ENCODE measurements at places on chromosomes 4 and X.
A peak's percentile ranks its signal among the peaks of the same experiment; 100 is the strongest.

DNA sequence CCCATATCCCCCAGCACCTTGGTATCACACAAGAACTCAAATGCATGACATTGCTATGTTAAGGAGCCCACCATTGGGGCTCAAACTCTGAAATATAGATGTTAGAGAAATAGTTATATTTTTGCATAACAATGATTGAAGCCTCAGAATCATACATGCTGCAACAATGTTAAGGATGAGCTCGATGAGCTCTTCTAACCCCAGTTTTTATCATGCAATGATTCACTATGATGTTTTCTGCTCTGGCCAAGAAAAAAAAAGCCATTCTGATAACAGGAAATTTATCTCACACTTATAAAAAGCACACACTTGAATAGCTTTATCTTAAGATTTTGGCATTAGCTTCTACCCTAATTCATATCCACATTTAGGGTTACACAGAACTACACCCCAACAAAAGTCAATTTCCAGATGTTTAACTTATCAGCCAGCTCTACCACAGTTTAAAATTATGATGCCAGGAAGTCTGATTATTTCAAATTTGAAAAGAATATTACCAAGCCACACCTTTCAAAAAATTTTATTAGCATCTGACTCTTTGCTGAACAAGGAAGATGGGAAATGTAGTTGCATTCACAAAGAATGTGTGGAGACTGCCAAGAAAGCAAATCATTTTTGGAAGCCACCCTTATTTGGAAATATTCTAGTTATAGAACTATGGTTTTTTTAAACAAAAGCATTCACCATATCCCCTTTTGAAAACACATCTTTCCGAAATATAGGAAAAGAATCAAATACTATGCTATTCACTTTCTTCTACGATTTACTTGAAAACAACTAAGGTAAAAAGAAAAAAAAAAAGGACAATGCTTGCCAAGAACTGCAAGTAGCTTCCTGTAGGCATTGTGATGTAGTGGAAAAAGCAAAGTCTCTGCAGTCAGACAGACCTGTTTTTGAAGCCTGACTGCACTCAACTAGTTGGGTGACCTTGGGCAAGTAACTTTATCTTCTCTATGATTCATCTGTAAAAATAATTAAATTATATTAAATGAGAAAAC is 100.8 kb upstream of the PLS3 start:
- DNase-seq: no peak

DNA sequence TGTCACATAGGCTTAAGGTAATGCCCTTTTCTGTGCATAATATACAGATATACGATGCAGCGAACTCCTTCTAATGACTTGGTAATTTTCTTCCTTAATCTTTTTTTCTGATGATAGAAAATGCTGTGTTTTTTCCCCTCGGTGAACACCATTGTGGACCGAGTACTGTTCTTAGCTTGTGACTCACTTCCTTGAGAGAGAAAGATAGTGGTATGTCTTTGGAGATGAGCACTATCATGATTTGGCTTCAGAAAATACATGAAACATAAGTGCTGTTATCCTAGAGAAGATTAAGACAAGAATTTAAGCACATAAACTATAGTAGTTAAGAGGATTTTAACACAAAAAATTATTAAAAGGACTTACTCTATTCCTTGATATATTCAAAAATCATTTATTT is 63.9 kb downstream of the RS1 start:
- DNase-seq: no peak

DNA sequence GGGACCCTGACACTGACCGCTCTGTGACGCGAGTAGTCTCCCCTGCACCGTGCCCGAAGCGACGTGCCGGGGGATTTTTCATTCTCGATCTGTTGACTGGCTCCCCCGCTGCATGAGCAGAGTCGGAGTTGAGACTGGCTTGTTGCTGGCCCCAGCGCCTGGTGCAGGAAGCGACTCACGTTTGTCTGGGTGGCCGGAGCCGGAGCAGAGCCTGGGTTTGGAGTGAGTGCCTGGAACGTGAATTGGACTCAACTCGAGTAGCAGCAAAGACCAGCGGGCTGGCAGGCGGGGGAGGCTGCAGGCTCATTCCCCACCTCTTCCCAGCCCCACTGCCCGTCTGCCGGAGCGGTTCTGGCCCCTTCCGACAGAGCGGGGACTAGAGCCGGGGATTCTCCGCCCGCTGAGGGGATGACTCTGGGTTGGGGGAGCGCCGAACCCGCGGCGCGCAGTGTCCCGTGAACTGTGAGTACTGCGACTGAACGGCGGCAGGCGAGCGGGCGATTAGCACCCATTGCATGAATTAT is 554 bp downstream of the PCDH7 start:
- DNase-seq: no peak

DNA sequence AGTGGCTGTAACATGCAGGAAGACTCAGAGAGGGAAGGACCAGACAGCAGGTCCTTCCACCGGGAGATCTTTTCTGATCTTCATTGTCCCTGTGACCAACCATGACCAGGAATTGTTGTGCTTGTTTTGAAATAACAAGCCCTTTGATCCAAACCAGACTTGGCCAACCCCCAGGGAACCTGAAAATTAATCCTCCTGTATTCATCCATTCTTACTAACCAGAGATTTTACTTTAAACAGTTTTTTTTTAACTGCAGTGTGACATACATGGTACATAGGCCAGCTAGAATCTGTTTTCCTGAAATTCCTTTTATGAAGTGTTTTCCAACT is 4.0 kb downstream of the WFS1 start:
- no peak for DNase-seq

GRCh38 chr4:186861317-186861716 is 137.7 kb upstream of the FAT1 start:
- no peak for DNase-seq

- DNase-seq: no peak
These were observed 605.1 kb downstream of the PCDH18 start for GRCh38 chr4:136927172-136927571.

DNA sequence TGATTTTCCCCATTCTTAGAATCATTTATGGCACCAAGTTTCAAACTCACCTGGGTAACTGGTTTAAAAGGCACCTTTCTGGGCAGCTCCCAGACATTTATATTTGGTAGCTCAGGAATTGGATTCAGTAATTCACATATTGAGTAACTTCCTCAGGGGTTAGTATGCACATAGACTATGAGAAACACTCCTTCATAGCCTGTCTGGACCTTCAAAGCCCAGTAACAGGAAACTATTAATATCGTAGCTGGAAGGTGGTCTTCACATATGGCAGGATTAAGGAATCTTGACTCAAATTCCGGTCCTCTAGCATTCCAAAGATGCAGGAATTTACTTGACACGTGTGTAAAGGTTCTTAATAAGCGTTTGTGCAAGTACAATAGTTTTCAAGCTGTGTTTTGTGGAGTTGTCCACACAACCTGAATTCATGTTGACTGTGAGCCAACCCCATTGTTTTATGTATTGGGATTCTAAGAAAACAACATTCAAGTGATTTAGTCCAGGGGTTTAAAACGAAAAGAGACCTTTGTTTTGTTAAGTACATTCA is 78.4 kb downstream of the PLS3 start:
- no peak for DNase-seq

DNA sequence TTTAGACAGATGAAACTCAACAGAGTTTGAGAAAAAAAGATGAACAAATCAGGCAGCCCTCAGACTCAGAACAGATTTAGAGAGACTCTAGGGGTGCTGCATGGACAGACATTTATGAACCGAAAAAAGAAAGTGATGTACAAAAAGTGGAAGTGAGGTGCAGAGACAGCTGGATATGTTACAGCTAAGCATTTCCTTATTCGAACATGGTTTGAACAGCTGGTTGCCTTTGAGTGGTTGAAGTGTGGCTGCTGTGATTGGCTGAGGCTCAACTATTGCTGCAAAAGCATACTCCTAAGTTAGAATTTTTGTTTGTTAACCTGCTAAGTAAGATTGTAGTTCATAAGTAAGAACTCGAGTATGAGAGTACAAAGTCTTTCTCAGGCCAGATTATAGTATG is 331.5 kb upstream of the PABPC4L start:
- DNase-seq: no peak

DNA sequence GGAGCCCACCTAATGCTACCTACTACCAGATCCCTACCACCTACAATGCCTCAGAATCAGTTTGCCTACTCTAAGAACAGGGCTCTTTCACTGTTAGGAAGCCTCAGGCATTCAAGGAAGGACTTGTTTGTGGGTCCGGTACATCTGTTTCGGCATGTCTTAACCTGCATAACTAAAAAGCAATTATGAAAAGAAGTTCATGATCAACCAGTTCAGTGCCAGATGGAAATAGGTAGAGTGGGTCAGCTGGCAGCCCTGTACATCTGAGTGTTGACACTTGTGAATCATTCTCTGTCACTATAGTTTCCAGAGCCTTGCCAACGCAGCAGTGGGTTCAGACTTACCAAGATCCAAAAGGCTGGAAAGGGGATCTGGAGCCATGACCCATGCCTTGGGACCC is 3.3 kb downstream of the TMEM185A start:
- no peak for DNase-seq

GRCh38 chrX:17608888-17609287 is 128.4 kb upstream of the SCML1 start:
- no peak for DNase-seq

- DNase-seq: no peak
These were observed 12.6 kb downstream of the DOCK11 start for GRCh38 chrX:118508221-118508620.

GRCh38 chr4:39029752-39030694 is 2.2 kb downstream of the TMEM156 start:
- peak; percentile 20 for DNase-seq

- DNase-seq: no peak
These were observed 60.1 kb upstream of the PLAC1 start for GRCh38 chrX:134718105-134718965.

DNA sequence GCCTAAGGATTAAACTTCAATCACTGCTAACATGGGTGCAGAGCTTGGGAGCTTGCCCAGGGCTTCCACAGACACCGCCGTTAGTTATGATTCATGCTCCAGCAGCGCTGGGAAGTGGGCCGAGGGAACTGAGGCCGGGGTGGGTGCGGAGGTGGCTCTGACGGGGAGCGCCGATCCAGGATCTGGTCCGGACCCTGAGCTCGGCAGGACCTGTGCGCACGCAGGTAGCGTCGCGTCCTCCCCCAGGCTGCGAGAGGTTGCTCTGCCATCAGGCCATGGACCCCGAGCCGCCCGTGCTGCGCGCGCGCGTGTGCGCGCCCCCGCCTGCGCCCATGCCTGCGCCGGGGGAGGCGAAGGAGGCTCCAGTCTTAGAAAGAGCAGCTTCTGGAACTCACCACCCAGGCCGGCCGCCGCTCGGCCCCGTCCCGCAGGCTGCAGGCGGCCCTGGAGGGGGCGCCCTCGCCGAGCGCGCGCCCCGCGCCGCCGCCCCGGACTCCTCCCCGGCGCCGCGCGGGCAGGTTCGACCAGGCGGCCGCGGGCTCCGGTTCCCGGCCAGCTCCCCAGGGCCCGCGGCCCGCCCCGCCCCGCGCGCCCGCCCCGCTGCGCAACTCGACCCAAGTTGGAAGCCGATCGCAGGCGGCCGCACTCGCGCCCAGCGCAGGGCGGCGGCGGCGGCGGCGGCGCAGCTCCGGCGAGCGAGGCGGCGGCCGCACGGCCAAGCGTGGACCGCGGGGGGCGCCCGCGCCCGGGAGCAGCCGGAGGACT is 732 bp upstream of the ADRA2C start:
- peak; percentile 28 for DNase-seq

DNA sequence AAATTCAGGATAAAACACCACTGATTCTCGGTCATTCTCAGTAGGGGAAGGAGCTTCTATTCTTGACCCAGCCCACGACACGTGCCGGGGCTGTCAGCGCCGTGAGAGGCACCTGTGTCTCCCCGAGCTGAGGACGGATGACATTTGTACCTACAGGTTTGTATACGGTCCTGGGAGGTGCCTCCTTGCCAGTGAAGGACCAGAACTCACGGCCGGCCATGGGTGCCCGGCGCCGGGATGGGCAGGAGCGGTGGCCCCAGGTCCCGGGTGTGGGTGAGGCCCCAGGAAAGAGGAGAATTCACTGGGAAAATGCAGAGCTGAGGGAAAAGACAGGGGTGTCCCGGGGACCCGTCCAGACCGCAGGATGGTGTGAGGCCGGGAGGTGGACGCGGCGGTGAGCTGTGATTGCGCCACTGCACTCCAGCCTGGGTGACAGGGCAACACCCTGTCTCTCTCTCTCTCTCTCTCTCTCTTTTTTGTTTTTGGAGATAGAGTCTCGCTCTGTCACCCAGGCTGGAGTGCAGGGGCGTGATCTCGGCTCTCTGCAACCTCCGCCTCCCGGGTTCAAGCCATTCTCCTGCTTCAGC is 48.9 kb upstream of the PPP2R3B start:
- DNase-seq: no peak

- no peak for DNase-seq
These were observed 419.4 kb downstream of the CENPC start for GRCh38 chr4:67125636-67126514.

GRCh38 chrX:154411981-154412340 is 622 bp downstream of the TAFAZZIN start:
- peak; percentile 49 for DNase-seq

GRCh38 chr4:188221090-188221489 is 81.8 kb downstream of the TRIML1 start:
- no peak for DNase-seq

DNA sequence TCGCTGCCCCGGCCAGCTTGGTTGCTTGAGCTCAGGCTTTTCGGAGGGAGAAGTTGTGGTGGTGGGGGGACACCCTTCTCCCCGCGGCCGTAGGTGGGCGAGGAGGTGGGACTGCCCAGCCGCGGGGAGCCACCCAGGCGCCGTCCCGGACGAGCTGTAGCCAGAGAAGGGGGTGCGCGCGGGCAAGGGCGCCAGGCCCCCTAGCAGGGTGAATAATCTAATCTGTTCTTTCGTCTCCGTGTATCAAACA is 3.1 kb downstream of the MID1IP1 start:
- DNase-seq: no peak

DNA sequence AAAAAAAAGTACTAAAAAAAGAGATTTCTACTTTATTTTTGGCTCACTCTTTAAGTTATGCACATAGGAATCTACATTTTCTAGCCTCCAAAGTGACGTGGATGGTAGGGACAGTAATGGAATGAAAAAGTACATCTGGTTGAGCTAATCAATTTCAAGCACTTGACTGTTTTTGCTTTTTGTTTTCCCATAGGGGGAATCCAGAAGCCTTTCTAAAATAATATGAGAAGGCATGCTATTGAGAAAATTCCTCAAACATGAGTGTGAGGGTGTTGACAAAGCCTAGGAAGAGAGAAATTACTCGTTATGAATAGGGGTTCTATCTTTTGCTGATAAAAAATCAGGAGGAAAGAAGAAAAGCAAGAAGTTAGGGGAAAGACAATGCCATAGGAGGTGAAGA is 242.5 kb upstream of the PUDP start:
- DNase-seq: no peak

GRCh38 chr4:7620814-7621176 is 186.1 kb upstream of the PSAPL1 start:
- no peak for DNase-seq
